GM23248 (cell line): ENCODE measurements at places on chromosomes 12 and 14. TPM values are rescaled to one million over a fixed set of nuclear protein-coding genes. Genes with fewer than 3 reads are reported as not detected.

RNF31 gene
- total RNA-seq = 40.3 and 50.0 TPM in 2 replicates

KRT5 gene
- not detected in 2 replicates for total RNA-seq

PTMS gene
- total RNA-seq = 109 and 130 TPM in 2 replicates

MGP gene
- 0.86 TPM in 1 of 2 replicates, not detected in the other for total RNA-seq

IQSEC3 gene
- total RNA-seq = not detected in 2 replicates

NOVA1 gene
- total RNA-seq = under 0.01 and 0.32 TPM in 2 replicates

TMEM121 gene
- 11.1 and 20.5 TPM in 2 replicates for total RNA-seq

MSRB3 gene
- 74.1 and 75.1 TPM in 2 replicates for total RNA-seq

DNA sequence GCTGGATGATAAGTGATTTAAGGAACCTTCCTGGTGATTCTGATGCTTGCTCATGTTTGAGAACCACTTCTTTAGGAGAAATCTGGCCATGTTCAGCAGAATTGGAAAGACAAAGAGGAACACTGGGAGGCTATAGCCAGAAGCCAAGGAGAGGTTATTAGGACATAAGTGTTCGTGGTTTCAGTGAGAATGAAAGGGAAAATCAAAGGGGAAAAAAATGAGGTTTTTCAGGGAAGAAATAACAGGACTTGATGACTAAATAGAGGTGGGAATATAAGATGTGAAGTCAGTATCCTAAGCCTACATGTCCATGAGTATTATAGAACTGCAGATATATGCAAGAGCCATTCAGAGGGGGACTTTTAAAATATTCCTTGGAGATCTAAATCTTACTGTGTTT lies 95.6 kb downstream of the DAAM1 start:
- DNase-seq = peak; percentile 35

DNA sequence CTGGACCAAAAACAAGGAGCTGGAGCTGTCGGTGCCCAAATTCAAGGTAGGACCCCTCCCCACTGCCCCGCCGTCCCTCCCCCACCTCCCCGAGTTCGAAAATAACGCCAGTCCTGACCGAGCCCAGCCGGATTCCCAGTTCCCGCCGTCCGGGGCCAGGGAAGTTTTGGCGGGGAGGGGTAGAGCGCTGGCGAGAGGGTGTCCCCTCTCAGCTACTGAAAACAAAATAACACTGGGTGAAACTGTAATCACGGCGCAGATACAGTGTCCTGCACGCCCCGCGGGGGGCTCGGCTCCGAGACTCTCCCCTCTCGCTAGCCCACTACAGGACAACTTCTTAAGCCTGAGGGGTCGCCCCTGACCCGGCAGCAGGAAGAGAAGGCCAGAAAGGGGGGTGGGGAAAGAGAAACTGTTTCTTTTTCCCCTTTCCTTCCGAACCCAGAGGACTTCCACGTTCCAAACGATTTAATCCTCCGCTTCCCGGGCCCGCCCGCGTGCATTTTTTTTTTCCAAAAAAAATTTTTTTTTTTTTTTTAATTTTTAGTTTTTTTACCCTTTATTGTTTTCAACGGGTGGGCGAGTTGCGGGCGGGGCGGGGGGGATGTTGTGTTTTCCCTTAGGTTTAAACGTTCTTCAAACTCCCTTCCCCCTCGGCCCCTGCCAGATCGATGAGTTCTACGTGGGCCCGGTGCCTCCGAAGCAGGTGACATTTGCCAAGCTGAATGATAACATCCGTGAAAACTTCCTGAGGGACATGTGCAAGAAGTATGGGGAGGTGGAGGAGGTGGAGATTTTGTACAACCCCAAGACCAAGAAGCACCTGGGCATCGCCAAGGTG lies 1.6 kb downstream of the SETD1B start:
- DNase-seq = peak; percentile 64

DNA sequence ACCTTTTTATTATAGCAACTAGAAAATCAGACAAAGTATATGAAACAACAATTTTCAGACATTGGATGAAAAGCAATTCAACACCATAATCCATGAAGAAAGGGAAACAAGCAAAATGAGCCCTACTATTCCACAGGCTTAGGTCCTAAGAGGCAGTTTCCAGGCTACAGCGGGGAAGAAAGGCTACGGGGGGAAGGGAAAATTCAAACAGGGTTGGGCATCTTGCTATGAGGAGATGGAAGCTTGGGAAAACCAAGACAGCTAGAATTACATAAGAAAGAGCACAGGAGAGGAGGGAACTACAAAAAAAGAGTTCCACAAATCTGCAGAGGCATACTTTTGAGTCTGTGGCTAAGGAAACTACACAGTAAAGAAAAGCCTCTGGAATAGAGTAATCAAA lies 356.0 kb upstream of the CLEC14A start:
- no peak for DNase-seq

DNA sequence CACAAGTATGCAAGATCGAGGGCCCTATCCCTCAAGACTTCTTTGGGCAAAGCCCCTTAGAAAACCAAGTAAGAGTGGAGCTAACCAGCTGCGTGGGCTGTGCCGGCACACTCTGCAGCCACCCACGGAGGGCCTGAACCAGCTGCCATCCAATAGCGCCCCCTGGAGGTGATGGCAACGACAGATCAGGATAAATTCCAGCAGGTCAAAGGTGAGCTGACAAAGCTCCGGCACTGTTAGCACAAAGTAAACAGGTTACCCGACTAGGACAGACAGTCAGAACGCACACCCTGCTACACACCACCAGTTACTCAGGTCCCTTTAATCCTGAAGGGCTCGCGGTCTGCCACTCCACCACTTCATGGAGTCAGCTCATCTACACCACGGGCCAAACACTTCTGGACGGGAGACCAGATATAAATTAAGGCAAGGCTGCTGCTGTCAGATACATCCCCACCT lies 4.9 kb downstream of the ZBTB39 start:
- DNase-seq = peak; percentile 69

GRCh38 chr12:104742551-104743201 lies 215.4 kb downstream of the SLC41A2 start:
- no peak for DNase-seq

- DNase-seq = peak; percentile 39
Measured at GRCh38 chr14:68650404-68650994, 142.4 kb downstream of the ZFP36L1 start.

DNA sequence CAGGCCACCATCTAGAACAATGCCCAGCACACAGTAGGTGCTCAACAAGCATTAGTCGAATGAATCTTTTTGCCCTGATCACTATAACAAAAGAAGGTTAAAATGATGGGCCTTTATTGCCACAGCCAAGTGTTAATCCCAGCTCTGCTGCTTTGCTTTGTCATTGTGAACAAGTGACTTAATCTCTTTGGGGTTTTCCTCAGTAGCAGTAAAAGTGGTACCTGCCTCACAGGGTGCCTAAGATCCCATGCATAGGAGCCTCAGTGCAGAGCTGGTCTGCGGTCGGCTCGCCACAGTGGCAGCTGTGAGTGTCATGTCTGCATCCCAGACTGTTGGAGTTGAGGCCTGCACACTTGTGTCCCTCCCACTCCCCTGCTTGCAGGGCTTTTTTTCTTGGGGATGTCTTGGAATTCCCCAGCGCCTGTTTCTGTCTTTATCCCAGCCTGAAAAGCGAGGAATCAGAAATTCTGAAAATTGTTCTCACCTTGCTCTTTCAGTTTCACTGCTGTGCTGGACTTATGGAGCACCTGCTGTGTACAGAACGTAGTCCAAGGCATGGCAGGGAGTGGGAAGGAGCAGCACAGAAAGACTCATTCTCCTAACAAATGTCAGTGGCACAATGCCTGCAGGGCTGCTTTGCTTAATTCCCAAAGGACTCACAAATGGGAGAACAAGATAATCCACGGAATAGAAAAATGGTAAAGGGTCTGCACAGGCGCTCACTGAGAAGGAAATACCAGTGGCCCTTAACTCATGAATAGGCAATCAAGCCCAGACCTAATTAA lies 90.8 kb downstream of the EML1 start:
- DNase-seq = no peak

DNA sequence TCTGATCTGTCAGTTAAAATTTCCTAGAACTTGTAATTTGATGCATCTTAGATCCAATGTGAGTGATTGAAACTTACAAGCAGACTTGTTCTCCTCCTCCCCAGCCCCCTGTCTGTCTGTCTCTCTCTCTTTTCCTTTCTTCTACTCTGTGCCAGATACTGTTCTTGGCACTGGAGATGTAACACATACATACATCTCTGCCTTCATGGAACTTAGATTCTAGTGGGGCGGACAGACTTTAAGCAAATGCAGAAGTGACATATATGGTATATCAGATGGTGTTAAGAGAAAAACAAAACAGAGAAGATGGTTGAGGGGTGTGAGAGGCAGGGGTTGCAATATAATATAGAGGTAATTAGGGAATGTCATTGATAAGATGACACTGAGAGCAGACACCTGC lies 6.6 kb downstream of the CHST11 start:
- no peak for DNase-seq

DNA sequence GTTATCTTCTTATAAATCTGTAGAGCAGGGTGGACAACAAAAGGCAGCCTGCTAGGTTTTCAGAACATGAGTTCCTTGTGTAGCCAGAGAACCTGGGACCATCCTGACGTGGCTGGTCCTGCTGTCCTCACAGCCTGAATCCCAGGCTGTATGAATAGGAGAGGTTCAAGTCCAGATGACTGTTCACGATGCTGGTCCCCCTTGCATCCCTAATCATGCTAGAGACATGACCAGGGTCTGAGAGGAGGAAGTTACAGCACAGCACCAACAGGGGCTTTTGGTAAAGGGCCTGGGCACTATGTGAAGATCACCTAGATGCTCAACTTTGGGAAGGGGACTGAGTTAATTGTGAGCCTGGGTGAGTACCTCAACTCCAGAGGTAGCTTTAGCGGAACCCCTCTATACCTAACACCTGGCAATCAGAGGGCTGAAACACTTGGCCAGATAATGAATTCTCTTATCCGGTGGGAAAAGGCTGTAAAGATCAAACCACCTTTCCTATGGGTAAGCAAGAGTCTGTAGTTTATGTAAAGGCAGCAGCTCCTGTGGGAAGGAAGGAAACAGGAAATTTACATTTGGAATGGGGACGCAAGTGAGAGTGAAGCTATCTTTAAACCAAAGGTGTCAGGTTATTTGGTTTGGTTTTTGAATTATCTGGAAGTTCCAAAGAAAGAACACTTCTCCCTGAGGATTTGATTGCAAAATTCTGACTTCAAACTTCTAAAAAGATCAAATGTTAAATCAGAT lies 112.8 kb downstream of the DAD1 start:
- DNase-seq = no peak

GRCh38 chr12:52528641-52529143 lies 8.5 kb upstream of the KRT5 start:
- DNase-seq = no peak

GRCh38 chr12:121787063-121788025 lies 6.1 kb downstream of the RHOF start:
- DNase-seq = no peak

GRCh38 chr12:103024650-103025049 lies 67.2 kb downstream of the ASCL1 start:
- DNase-seq = no peak

DNA sequence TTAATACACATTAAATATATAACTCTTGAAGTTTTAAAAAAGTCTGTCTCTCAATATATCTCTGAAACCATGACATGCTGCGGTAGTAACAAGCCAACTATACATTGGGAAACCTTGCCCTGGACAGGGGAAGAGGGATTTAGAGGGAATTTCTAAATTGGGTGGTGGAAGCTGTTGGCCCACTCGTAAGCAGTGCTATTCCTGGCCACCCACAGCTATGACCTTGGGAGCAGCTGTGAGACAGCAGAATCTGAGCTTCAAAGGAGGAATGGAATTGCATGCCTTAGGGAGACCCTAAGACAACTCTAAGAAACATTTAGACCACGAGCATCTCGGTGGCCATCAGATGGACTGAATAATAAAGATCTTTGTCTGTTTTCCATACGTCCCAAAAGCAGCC lies 15.8 kb upstream of the GCH1 start:
- DNase-seq = no peak

GRCh38 chr14:45531022-45531421 lies 278.0 kb upstream of the MIS18BP1 start:
- DNase-seq = no peak

DNA sequence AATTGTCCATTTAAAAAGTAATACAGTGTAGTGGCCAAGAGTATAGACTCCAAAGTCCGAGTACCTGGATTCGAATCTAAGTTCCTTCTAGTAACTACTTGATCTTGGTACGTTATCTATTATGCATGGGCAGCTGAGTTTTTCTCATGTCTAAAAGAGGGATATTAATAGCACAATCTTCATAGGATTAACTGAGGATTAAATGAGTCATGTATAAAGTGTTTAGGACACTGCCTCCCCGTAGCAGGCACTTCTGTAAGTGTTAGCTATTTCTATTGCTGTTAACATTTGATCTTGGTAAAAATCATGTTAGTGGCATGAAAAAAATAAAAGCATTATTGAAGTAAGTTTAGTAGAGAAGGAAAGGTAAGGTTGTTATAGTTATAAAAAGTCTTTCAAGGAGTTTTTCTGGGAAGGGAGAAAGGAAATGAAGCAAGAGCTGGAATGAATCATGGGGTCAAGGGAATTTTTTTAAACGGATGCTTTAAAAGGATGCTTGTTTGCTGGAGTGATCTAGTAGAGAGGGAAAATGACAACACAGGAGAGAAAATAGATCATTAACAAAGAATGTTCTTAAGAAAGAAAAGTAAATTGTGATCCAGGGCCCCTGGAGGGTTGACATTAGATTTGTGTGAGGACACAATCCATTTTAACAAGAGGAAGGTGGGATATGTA lies 502.2 kb upstream of the USP15 start:
- DNase-seq = peak; percentile 68

DNA sequence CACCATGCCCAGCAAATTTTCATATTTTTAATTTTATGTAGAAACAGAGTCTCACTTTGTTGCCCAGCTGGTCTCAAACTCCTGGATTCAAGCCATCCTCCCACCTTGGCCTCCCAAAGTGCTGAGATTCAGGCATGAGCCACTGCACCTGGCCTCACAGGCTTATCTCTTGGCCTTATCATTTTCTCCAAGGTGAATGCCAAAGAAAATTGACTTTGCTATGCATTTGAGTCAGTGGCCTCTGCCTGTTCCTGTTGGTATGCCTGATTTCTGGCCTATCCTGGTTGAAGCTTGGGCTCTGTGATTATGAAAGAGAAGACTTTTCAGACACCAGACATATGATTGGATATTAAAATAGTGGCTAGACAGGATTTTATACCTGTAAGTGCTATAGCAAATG lies 34.2 kb downstream of the MANSC1 start:
- DNase-seq = no peak

- DNase-seq = no peak
Measured at GRCh38 chr14:86955771-86956354, 1037.1 kb downstream of the GALC start.

DNA sequence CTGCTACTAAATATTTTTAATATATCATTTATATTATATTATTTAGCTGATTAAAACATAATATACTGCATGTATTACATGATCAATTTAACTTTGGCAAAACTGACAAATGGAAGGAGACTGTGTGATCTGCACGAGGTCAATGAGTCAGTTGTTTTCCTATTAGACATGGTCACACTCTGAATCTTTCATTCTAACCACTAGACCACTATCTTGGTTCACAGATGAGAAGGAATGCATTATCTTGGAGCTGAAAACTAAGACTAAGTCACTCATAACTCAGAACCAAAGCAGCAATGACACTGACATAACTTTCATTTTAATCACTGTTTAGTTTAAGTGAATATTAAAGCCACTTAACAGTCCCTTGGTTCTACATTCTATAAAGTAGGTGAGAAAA lies 37.4 kb downstream of the GNPTAB start:
- peak; percentile 78 for DNase-seq
